ENCODE measurements at places on chromosomes 11 and 22.

- DNase-seq: no peak
Observed at GRCh38 chr22:38239101-38239761, 33.6 kb downstream of the TMEM184B start.

GRCh38 chr22:32571761-32572160 lies 97.2 kb downstream of the FBXO7 start:
- no peak for DNase-seq

GRCh38 chr11:26993965-26994457 lies at the start of gene FIBIN:
Gene FIBIN (plus strand): TSS chr11:26994112. CDS start chr11:26994527, 415 bp downstream.
- DNase-seq: no peak

- DNase-seq: no peak
Observed at GRCh38 chr11:118120793-118121192, 31.8 kb downstream of the SCN4B start.

DNA sequence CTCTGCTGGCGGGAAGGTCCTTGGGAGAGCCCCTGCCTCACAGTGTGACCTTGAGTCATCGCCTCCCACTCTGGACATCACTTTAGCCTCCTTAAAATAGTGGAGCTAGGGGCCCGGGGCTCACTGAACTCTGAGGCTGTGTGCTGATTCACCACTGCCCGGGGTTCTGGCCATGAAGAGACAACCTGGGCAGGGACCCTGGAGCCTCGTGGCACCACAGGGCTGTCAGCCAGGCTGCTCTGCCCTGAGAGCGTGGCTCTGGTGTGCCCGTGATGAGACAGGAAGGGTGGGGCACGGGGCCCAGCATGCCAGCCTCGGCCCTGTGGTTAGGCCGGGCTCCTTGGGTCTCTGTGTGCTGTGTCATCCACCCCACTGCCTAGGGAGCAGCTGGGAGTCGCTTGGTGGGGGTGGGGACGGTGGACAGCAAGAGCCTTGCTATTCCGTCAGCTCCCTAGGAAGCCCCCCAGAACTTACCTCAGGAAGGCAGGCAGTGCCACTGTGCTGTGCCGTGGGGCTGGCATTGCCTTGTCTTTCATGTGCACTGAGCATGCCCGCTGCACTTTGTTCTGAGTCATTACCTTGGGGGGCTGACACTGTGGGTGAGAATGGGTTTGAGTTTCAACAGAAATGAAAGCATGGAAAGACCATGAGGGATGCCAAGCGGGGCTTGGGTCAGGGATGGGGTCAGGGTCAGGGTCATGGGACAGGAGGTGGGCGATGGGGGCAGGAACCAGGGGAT lies 31.7 kb downstream of the TPCN2 start:
- no peak for DNase-seq

DNA sequence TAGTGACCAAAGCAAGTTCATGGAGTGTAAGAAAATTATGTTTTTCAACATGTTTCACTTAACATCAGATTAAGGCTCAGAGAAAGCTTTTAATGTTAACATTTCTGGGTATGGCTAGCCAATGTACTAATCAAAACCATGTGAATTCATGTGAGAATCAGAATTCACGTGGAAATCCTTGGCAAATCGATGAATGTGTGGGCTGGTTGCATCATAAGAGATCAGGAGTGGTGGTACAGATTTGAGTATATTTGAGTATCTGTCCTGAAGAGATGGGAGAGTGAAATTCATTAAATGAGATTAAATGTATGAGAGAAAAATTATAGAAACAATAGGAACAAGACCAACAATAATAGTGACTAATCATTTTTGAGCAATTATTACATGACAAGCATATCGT lies 638.6 kb upstream of the ANO5 start:
- no peak for DNase-seq

DNA sequence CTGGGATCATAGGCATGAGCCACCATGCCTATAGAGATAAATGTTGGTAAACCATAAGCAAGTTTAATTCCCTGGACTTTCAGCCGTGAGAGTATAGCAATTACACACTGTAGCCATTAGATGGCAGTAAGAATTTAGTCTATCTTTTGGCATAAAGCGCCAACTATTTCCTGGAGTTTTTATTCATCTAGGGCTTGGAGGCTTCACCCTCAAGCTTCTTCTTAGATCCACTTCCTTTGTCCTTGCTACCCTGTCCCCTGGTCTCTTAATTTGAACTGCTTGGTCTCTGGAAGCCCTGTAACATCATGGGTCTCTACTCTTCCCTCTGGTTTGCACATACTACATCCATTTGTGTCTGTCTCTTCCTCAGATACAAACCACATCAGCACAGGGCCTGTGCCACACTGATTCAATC lies 38.2 kb downstream of the OR10A6 start:
- peak; percentile 62 for DNase-seq

DNA sequence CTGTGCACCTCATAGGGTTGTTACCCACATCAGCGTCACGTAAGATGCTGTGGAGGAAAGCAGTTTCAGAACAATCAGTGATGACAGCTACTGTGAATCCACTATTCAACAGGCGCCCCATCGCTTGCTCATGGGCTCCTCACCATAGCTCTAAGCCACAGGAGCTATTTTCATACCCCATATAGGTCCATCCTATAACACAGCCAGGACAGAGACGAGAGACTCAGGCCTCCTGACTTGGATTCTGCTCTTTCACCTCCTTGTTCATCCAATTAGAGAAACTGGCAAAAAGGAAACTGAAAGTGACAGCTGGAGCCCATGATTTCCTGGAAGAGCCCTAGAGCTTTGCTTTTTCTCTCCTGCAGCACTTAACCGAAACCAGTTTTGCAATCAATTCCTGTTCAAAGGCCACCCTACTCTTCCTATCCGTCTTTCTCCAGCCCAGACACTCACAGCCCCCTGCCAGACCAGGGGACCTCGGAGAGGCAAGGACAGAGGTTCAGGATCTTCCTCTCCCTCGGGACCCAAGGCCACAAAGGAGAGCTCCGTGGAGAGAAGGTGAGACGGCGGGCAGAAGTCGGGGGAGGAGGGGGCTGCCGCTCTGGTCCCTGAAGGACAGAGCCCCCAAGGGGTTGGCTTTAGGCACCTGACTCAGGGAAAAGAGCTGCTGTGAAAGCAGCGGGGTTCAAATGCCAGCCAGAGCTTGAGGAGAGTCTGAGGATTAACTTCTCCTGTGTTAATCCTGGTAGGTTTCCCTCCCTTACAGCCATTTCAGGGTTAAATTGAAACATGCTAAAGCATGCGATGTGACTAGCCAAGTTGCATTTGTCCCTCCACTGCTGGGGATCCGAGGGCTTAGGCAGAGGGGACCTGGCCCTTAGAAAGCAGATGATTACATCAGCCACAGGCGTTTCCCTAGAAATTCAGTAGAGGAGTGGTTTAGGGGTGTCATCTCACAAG lies at the start of gene APOL6:
APOL6 (plus strand) TSS at position 381 of the 960 bp plus-strand sequence. CDS start 7,980 bp downstream, outside the sequence.
- peak; percentile 80 for DNase-seq

DNA sequence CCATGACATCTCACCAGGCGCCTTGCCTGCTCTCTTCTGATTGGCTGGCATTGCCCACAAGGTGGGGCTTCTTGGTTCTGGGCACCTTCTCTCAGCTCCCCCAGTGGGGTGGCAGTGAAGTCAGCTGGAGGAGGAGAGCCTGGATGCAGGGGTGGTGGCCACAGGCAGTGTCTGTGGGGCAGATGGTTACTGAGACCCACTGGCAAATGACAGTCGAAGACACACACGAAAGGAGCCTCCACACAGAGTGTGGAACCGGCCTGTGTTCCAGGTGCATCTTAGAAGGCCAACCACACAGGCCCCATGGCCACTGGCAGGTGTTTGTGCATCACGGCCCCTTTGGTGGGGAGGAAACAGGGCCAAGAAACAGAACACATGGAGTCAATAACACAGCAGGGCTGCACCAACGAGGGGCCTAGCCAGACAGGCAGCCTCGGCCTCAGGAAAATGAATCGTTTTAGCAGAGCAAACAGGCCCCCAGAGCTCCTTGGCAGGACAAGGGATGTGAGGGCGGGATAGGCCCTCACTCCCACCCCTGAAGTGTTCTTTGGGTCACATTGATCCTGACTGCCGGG lies 683.4 kb downstream of the TBC1D22A start:
- no peak for DNase-seq

- DNase-seq: peak; percentile 52
Observed at GRCh38 chr11:130854483-130854882, 61.8 kb downstream of the SNX19 start.

DNA sequence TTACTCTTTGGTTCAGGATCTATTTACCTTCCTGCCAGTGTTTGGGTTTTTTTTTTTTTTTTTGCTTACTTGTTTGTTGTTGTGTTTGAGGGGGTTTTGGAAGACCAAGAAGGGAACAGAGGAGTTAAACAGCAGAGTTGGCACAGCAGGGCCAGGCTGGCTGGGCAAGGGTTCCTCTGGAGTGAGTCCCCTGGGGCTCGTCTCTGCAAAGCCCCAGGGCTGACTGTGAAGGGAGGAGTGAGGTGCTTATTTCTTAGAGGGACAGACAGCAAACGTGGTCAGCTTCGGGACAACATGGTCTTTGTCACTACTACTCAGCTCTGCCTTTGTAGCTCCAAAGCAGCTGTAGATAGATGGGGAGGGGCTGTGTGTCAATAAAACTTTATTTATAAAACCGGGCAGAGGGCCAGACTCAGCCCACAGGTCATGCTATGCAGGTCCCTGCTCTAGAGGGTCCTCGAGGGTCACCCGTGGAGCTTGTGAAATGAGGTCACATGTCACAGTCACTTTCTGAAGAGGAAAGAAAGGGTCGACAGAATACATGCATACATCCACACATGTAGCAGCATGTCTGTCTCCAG lies 1404.7 kb downstream of the BRD1 start:
- DNase-seq: no peak

GRCh38 chr22:19848298-19849224 lies 6.1 kb downstream of the GNB1L start:
- DNase-seq: no peak

GRCh38 chr11:34192481-34193401 lies 87.3 kb downstream of the NAT10 start:
- DNase-seq: peak; percentile 20

- no peak for DNase-seq
Observed at GRCh38 chr11:90330632-90331031, 107.8 kb upstream of the CHORDC1 start.
